ENCODE measurements at places on chromosomes 3 and 15.

DNA sequence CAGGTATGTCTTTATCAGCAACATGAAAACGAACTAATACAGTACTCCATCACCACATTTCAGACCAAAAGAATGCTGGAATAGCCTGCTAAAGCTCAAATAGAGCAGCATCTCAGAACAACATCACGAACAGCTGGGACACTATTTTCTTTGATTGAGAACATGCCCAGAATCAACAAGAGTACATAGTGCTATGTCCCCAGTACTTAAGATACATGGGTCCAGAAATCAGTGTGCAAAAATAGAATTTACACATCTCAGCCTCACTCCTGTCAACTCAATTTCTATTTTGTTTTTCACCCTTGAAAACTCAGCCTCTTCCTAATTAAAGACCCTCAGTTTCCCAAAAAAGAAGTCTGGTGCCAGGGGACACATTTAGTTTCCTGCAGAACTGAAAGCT lies 753.9 kb downstream of the AGBL1 start:
- DNase-seq = no peak

GRCh38 chr3:194518652-194519051 lies 31.9 kb upstream of the ATP13A3 start:
- DNase-seq = no peak

GRCh38 chr3:42368861-42369260 lies 41.5 kb downstream of the LYZL4 start:
- no peak for DNase-seq

DNA sequence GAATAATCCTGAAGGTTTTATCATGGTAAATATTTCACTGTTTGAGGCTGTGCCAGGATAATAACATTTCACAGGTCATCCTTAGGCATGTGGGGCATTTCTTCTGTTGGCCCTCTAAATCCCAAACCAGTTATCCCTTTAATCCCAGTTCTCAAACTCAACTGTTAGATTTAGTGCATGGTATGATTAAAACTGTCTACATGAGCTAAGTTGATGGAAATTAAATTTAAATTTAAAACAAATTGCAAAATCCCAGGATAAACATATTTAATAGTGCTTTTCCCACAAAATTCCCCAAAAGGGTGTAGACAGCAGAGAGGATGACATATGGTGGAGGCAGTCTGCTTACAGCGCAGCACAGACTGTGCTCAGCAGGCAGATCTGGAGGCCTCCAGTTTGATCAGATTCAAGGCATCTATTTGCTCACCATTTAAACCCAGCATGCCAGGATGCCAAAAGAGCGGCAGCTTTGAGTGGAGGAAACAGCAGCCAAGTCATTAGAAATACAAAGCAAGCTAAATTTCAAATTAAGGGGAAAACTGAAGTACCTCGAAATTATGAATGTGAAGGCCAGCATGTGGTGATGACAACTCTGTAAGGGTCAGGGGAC lies 325.8 kb downstream of the KCNH8 start:
- no peak for DNase-seq

- peak; percentile 58 for DNase-seq
These were observed 960 bp upstream of the KLF13 start for GRCh38 chr15:31325595-31326155.

- no peak for DNase-seq
These were observed 109.3 kb downstream of the CBLB start for GRCh38 chr3:105759442-105760078.

- no peak for DNase-seq
These were observed 37.3 kb downstream of the ST3GAL6 start for GRCh38 chr3:98800401-98800800.

DNA sequence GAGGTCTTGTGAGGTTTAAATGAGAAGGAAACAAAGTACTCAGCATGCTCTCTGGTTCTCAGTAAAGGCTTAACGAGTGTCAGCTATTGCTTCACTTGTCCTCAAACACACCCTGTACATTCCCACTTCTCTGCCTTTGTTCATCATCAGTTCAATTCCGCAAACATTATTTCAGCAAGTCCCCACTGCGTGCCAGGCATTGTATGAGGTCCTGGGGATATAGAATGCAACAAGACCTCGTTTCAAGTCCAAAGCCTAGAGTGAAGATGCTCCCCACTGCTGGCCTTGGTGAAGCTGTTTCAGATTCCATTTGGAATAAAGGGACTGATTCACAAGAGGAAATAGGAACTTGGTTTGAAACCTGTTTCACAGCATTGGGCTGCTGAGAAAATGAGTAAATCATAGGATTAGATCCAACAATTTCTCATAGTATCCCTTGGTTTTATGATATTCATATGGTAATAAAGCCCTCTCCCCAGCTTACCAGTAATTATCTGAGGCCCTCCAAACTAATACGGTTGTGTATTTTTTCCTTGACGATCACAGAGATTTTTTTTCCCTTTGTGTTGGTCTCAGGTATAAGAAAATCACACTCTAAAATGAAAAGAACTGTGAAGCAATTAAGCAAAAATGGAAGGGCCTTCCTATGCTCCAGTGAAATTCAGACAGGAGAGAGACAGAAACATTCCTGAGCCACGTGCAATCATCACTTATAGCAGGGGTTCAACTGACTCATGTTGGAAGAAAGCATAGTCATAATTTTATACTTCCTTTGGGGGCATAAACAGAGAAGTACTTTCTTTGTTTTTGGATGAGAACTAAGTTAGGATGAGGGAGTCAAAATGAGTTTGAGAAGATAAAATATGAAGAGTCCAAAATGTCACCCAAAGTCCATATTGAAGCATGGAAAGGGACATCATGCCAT lies 258.6 kb downstream of the RORA start:
- DNase-seq = no peak

GRCh38 chr3:48352546-48352945 lies 19.1 kb upstream of the SPINK8 start:
- no peak for DNase-seq

DNA sequence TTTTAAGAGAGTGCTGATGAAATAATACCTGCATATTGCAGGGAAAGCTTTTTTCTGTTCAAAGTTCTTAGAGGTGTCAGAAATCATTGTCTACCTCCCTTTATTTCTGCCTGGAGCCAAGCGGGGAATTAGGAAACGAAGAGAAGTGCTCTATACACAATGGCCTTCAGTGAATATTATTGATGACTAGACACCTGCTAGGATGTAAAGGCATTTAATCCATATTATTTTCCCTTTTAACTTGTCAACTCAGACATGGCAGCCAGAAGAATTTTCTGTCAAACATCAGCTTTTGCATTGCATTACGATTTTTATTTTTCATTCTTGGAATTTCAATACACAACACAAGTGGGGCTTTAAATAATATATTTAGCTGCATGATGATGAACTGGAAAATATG lies 24.7 kb downstream of the CADM2 start:
- DNase-seq = no peak

- peak; percentile 68 for DNase-seq
These were observed at the start of gene ALS2CL for GRCh38 chr3:46693038-46693891. Gene ALS2CL (minus strand): TSS chr3:46693679. CDS start chr3:46689440, 4,239 bp downstream.

All from activated naive CD4-positive, alpha-beta T cell treated with Interleukin-2 at 50 U/mL for 16 hours (primary cell).